Omental fat pad (tissue), 4 donors: ENCODE measurements at places on chromosomes 16 and 17. TPM values are rescaled to one million over a fixed set of nuclear protein-coding genes. Genes with fewer than 3 reads are reported as not detected.

Gene CDK5R1
- 1.6 TPM for total RNA-seq

Gene CCDC154
- total RNA-seq: 0.38 TPM

Gene CD300H
- total RNA-seq: not detected

GRCh38 chr16:90020838-90021382, 1.7 kb upstream of the DBNDD1 start:
- no peak for DNase-seq

- no peak for DNase-seq
Measured at GRCh38 chr17:72413077-72414031, 292.5 kb downstream of the SOX9 start.

DNA sequence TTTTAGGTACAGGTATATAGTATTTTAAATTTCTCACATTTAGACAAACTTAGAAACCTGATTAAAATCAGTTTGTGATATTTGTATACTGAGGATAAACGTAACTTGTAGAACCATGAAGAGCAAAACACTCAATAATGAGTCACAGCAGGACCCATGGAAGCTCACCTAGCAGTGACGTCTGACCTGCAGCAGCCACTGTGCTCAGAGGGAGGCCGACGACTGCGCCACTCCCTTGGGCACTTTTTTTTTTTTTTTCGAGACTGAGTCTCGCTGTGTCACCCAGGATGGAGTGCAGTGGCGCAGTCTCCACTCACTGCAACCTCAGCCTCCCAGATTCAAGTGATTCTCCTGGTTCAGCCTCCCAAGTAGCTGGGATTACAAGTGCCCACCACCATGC, 106.2 kb upstream of the AXIN2 start:
- no peak for DNase-seq

DNA sequence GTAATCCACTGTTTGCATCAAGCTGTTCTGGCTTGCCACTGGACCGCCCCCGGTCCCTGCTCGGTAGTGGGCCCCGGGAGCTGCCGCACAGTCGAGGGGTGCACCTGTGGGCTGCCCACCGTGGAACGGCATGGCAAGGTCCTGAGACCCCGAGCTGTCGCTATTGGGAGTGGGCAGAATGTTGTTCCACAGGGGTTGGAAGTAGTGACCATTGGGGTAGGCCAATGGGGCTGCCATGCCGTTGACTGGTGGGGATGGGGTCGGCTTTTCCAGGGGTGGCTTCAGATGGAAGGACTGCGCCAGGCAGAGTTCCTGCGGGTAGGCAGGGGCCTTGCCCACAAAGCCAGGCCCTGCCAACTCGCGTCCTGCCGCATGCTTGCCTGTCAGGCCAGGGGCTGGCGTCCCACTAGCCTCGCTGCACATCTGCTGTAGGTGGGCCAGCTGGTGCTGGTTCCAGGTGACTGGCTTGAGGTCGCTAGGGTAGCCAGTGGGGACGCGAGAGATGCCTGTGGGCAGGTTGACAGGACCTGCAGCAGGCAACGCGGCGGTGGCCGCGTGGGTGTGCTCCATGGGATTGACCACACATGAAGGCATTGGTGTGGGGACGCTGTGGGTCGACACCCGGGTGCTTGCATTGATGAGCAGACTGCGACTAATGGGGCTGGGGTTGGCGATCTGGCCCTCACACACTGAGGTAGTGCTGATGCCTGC, 14.8 kb downstream of the TRAF4 start:
- no peak for DNase-seq

DNA sequence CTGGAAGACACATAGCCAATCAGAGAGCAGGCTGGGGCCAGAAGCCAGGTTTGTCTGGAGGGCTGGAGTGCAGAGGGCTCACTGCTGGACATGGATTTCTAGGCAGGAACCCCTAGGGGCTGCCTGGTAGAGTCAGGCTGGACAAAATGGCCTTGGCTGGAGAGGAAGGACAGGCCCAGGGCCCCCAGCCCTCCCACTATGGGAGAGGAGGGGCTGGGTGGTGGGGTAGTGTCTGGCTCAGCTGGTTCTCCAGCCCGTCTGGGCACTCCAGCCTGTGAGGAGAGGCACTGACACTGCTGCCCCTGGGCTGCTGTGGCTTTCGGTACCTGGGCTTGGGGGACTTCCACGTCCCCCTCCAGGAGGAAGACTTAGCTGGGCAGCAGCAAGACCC, 21.7 kb upstream of the DOK4 start:
- DNase-seq: no peak
